Adipocyte (in vitro differentiated cells): ENCODE measurements at places on chromosomes 2 and 18.

GRCh38 chr2:231036131-231036530, 1.2 kb upstream of the C2orf72 start:
- DNase-seq = no peak

- DNase-seq = no peak
Measured at GRCh38 chr2:175035806-175036205, 30.6 kb upstream of the CHN1 start.

DNA sequence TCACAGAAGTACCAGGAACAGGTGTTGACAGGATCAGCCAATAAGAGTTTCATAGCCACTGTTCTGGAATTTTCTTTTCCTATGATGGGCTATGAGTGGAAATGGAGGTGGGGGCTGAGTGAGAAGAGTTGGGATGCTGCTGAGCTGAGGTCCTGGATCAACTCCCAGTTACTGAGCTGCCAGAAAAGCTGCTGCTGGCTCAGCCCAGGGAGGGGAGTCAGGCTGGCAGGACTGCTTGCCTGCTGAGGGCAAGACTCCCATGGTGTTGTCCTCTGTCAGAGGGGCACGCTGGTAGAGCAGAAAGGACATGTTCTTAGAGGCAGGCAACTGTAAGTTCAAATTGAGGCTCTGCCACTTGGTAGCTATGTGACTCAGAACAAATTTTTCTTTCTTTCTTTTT, 11.8 kb downstream of the TPGS2 start:
- no peak for DNase-seq

GRCh38 chr2:183059561-183059960, 19.0 kb upstream of the DUSP19 start:
- DNase-seq = peak; percentile 84

- DNase-seq = no peak
Measured at GRCh38 chr18:31610286-31611205, 18.9 kb downstream of the TTR start.

GRCh38 chr18:27164905-27165304, 20.2 kb downstream of the CHST9 start:
- DNase-seq = no peak
